ENCODE measurements at places on chromosomes 2 and 18.

DNA sequence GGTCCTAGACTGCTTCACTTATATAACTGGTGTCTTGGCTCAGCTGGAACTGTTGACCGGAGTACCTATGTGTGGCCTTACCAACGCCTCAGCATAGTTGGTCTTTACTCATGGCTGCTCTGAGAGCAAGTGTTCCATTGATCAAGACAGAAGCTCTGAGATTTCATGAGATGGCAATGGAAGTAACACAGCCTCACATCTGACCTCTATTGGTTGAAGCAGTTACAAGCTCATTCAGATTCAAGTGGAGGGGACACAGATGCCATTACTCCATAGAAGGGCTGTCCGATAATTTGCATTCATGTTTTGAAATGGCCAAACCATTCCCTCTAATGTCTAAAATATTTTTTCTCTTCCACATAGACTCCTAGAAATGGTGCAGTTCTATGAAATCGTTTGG, 46.4 kb upstream of the STK39 start:
- no peak for DNase-seq

GRCh38 chr2:172333235-172333977, 94.0 kb upstream of the ITGA6 start:
- no peak for DNase-seq

DNA sequence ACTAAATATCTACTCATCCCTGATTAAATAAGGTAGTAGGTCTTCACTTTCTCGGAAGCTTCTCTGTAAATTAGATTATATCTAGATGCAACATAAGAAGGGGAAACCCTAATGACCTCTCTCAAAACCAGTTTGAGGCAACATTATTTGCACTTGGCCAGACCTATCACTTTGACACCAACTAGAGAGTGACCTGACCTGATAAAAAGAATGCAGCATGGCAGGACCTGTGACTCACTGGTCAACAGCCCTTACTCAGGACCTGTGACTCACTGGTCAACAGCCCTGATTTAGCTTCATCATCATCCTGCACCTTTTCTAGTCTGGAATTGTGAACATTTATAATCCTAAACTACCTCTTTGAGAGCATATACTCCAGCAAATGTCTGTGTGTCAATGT, 1957.7 kb upstream of the CELF4 start:
- DNase-seq = no peak

GRCh38 chr18:58992301-58993231, 127.9 kb downstream of the ZNF532 start:
- no peak for DNase-seq

Data from hippocampal formation (tissue), 2 donors.